ENCODE measurements at places on chromosomes 4 and X. TPM values are rescaled to one million over a fixed set of nuclear protein-coding genes. Genes with fewer than 3 reads are reported as not detected.

DNA sequence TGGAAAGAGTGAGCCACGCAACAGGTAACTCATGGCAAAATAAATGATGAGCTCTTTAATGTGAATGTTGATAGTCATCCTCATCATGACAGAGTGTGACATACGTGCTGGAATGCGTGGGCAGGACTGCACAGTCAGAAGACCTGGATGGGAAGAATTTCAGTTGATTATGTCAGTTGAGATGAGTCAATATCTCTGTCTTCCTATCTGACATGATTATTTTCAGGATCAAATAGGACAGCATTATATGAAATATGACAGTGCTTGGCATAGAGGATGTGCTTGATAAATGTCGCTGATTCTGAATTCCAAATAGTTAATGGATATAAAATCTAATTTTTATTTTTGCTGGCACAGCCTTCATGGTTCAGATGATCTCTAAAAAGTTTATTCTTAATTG is 95.1 kb downstream of the IL15 start:
- no peaks in the 10 kb centered on the region for H3K27me3 ChIP-seq
- H3K4me3 ChIP-seq = no peak overlapping the region
- H3K27ac ChIP-seq = no peak overlapping the region
- peaks cover 2% of the 10 kb centered on the region for H3K4me1 ChIP-seq

Gene TMEM271
- not detected for total RNA-seq

DNA sequence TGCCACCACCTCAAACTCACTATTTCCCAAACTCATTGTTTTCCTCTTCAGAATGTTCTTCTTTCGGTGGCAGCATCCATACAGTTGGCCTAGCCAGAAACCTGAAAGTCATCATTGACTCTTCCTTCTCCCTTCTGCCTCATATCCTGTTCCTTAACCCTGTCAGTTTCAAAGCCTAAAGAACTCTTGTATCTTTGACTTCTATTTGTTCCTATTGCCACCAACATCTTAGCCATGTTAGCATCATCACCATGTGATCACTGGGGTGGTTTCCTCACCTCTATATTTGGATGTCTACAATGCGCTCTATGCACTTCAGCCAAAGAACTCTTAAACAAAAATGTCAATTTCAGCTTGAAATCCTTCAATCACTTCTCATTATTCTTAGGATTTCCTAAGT is 29.0 kb downstream of the DDX60L start:
- no peak for DNase-seq
- no peak overlapping the region for H3K27ac ChIP-seq
- H3K27me3 ChIP-seq = no peaks in the 10 kb centered on the region
- no peak overlapping the region for H3K4me3 ChIP-seq

DNA sequence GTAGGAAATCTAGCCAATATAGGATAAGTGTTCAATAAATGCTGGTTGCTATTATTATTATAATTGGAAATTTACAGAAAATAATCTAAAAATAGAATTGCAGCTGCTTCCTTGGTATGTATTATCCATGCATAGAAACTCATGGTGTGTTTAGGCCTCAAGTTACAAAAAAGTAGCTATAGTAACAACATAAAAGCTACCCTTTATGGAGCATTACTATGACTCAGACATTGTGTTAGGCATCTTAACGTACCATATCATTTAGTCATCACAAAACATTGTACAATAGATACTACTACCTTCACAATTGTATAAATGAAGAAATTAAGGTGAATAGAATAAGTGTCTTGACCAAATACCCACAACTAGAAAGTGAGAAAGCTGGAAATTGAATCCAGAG is 126.9 kb upstream of the NRK start:
- H3K4me1 ChIP-seq = no peaks in the 10 kb centered on the region
- peak; percentile 20 for DNase-seq
- no peak overlapping the region for H3K27ac ChIP-seq
- no peaks in the 10 kb centered on the region for H3K36me3 ChIP-seq
- no peaks in the 10 kb centered on the region for H3K27me3 ChIP-seq

Gene CFI
- total RNA-seq = 0.28 TPM

Gene ANXA3
- total RNA-seq = 5.0 TPM

Gene FAM9B
- total RNA-seq = not detected

- DNase-seq = peak; percentile 80
- H3K4me1 ChIP-seq = peaks cover 3% of the 10 kb centered on the region
- no peaks in the 10 kb centered on the region for H3K27me3 ChIP-seq
- peak overlapping the region; percentile 89 for H3K27ac ChIP-seq
- no peak overlapping the region for H3K4me3 ChIP-seq
Observed at GRCh38 chr4:123767806-123768205, 371.2 kb downstream of the SPRY1 start.

- H3K4me1 ChIP-seq = peaks cover 16% of the 10 kb centered on the region
- DNase-seq = peak; percentile 62
- peaks cover 32% of the 10 kb centered on the region for H3K27me3 ChIP-seq
- peak overlapping the region; percentile 47 for H3K4me3 ChIP-seq
Observed at GRCh38 chr4:173494013-173494970, 35.7 kb downstream of the HAND2 start.

Gene ERAS
- total RNA-seq = not detected

Gene ARHGAP10
- total RNA-seq = 42.8 TPM

DNA sequence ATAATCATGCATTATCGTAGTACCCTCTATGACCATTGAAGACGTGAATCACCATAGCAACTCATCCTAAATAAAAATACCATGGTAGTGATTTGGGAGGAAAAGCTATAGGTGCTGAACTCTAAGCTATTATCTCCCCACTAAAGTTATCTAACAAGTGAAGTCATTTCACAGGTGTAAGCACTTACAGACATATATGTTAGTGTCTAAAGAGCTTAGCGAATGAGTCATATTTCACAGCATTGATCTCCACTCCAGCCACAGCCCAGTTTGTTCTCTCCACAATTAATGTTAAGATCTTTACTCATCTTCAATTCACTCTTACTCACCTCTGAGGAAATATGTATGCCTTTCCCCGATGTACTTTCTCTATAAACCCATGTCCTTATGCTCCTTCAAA is 57.0 kb downstream of the DCAF8L1 start:
- no peaks in the 10 kb centered on the region for H3K36me3 ChIP-seq
- H3K4me1 ChIP-seq = no peaks in the 10 kb centered on the region
- no peaks in the 10 kb centered on the region for H3K27me3 ChIP-seq
- no peak overlapping the region for H3K4me3 ChIP-seq

GRCh38 chr4:182062936-182063335 is 180.3 kb upstream of the TENM3 start:
- DNase-seq = peak; percentile 91
- H3K4me1 ChIP-seq = no peaks in the 10 kb centered on the region
- no peak overlapping the region for H3K27ac ChIP-seq
- no peaks in the 10 kb centered on the region for H3K27me3 ChIP-seq

All from IMR-90 (cell line).